Activated T-helper 17 cell treated with anti-CD3 and anti-CD28 coated beads, Interleukin-2, amount 50 U/mL, for 72 hours (primary cell): ENCODE measurements at places on chromosomes 6 and 20.
A peak's percentile ranks its signal among the peaks of the same experiment; 100 is the strongest.

GRCh38 chr20:45470937-45471336 is 1.4 kb downstream of the WFDC2 start:
- peaks cover 45% of the 10 kb centered on the region for H3K27me3 ChIP-seq
- peak overlapping the region; percentile 60 for H3K4me3 ChIP-seq
- H3K27ac ChIP-seq = no peak overlapping the region

DNA sequence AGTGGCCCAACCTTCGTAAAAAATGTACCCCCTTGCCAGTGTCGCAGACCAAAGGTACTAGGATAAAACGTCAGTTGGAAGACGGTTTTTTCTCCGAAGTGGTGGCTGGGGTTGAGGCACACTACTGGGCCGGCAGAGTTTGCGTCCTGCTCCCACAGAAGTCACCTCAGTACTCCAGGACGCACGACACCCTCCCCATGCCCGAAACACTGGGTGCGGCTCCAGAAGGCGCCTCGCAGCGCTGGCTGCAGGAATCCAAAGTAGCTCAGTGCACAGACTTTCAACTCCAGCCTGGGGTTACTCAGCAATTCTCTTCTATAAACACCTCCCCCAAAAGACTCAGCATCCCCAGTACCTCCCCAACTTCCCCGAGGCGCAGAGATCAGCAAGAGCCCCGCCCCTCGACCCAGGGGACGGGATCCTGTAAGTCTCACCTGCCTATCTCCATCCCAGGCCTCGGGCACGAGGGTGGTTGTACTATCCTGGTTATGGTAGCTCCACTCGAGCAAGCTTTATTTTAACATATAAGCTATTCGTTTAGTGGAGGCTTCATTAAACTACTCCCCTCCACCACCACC is 88.2 kb downstream of the ZFP64 start:
- peaks cover 12% of the 10 kb centered on the region for H3K27me3 ChIP-seq
- H3K27ac ChIP-seq = no peak overlapping the region
- H3K36me3 ChIP-seq = no peaks in the 10 kb centered on the region
- ATAC-seq = no peak
- H3K4me3 ChIP-seq = peak overlapping the region; percentile 69

DNA sequence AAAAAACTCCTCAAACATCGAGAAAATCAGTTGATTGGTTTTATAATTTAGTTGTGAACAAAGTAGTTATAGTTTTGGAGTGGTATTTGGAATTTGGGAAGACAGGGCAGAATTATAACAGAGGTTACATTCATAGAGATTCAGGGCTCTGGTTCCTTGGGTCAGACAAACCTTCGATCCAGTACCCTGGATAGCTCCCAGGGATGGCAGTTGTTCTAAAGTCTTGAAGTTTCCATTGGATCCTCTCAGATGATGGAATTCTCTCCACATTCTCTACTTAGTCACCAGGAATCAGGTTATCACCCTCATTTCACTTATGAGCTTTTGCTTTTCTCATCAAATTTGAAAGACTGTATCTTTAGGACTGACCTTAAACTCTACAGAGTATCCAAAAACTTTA is 285.1 kb downstream of the CENPW start:
- H3K27ac ChIP-seq = no peak overlapping the region
- H3K4me3 ChIP-seq = no peak overlapping the region
- no peaks in the 10 kb centered on the region for H3K27me3 ChIP-seq
- no peaks in the 10 kb centered on the region for H3K36me3 ChIP-seq

DNA sequence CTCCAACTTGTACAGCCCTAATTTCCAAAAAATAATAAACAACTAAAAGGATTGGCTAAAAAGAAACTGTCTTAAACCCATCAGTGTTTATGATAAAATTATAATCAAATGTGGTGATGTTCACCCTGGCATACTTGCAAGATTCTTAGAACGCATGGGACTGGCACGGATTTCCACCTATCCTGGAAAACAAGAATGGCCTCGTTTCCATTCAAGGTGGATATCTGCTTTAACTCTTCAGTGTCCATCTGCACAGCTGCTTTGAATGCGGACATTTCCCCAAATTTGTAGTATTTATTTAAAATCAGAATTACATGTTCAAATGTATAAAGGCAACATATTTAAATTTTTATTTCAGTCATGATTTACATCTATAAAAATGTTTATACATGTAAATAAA is 4.2 kb downstream of the CNR1 start:
- H3K4me1 ChIP-seq = peaks cover 6% of the 10 kb centered on the region
- peaks cover 46% of the 10 kb centered on the region for H3K27me3 ChIP-seq
- no peak for ATAC-seq

GRCh38 chr6:106702451-106703110 is 73.2 kb downstream of the QRSL1 start:
- no peaks in the 10 kb centered on the region for H3K36me3 ChIP-seq
- no peak overlapping the region for H3K4me3 ChIP-seq
- H3K27ac ChIP-seq = no peak overlapping the region
- no peak for ATAC-seq
- no peaks in the 10 kb centered on the region for H3K4me1 ChIP-seq

GRCh38 chr6:33607126-33607783 is 13.9 kb upstream of the ITPR3 start:
- H3K4me3 ChIP-seq = no peak overlapping the region
- no peaks in the 10 kb centered on the region for H3K36me3 ChIP-seq
- no peak overlapping the region for H3K27ac ChIP-seq
- ATAC-seq = peak; percentile 12
- H3K27me3 ChIP-seq = no peaks in the 10 kb centered on the region
